NCI-H460 (cell line): ENCODE measurements at places on chromosomes 12 and 14.
A peak's percentile ranks its signal among the peaks of the same experiment; 100 is the strongest.

DNA sequence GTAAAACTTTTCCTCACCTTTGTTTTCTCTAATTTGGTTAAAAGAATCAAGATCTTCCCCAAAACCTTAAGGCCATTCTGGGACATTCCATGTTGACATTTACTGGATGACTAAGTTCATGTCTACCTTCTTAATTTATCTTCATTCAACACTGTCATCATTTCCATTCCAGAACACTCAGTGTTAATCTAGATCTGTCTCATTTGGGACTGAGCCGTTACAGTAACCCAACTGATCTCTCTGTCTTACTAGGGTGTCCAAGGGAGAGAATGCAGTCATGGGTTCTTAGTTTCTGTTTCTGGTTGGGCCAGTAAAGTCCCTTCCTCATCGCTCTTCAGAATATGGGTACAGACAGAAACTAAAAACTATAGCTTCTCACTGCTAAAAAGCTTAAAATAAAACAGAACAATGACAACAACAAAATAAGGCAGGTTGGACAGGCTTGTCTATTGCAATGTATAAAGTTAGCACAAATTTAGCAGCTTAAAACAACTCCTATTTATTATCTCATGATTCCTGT lies 144.8 kb downstream of the ASCL1 start:
- DNase-seq = no peak

DNA sequence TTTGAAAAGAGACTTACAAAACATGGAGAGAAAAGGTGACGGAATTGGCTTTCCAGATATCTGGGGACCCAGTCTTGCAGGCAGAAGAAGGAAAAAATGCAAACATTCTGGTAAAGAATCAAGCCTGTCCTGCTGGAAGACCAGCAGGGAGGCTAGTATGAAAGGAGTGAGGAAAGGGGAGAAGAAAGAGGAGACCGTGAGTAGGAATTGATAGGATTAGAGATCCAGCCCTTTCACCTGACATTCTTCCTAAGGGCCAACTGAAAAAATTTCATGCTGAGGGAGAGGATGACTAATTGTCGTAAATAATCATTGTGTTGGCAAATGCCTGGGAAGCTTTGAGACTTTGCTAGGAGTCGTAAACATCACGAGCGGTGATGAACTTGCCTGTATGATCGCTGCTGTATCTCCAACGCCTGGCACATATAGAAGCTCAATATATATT lies 12.1 kb downstream of the BHLHE41 start:
- no peak for DNase-seq

- DNase-seq = no peak
Measured at GRCh38 chr14:66360366-66360926, 125.7 kb upstream of the CCDC196 start.

DNA sequence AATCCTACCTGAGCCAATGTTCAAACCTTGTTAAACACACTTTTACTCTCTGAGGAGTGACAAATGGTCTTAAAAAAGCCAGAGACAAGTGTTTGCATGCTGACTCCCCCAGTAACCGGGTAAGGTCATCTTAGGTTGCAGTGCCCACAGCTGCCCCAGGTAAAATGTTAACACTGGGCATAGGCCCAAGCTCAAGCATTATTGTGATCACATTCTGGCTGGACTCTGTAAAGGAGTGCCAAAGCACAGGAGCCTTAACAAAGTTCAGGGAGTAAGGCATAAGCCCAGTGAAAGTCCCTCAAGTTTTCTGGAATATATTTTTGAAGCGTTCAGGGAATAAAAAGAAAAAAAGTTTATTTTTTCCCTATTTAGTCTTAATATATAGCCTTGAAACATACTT lies 8.6 kb downstream of the EDDM3A start:
- DNase-seq = no peak

GRCh38 chr12:1650260-1650977 lies 21.4 kb downstream of the WNT5B start:
- DNase-seq = no peak

GRCh38 chr14:93648440-93649168 lies 139.7 kb downstream of the PRIMA1 start:
- peak; percentile 11 for DNase-seq

GRCh38 chr12:2456813-2457186 lies 338.0 kb upstream of the FKBP4 start:
- no peak for DNase-seq

DNA sequence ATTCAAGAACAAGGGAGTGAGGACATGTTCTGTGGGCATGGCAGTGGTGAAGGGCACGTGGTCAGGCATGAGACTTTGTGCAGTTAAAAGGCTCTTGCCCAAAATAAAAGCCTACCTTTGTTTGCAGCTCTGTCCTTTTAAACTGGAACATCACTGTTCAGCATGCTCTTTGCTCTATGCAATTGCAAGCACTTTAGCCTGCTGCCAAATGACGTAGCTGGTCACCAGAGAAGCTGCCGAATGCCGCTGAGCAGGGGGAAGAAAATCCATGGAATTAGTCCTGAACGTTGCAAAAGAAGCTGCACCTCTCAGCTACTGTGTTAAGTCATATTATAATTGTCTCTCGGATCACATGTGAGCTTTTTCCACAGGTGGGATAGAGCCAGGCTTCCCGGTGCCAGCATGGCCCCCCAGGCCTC lies 176.3 kb upstream of the DIO2 start:
- no peak for DNase-seq

DNA sequence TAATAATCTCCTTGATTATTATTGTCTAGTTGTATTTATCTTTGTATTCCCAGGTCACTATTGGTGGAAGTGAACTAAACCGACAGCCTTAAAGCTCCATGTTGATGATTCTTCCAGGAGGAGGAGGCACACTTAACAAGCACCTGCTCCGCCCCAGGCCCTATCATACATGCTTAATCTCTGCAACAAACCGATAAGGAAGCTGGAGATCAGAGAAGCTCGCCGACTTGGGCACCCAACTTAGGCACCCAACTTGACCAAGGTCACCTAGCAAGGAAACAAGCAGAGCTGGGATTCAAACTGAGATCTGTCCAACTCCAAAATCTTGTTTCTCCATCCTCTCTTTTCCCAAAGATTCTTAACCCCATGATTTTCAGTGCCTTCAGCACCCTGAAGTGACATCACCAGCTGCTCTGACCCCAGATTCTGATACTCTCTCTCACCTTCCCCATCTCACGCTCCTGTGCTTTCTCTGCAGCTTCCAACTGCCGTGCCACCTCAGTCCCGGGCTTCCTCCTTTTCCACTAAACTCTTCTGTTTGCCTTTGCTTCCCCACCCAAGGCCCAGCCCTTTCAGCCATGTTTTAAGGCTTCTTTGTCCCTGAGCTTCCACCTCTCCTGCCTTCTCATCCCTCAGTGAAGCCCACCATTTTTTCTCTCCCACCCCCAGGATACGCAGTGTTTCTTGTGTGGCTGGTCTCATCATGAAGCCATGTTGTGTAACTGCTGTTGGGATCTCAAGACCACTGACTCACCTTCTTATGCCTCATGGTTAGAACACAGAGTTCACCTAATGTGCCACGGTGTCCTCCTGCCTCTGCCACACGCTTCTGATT lies 6.6 kb upstream of the KRT18 start:
- DNase-seq = no peak

GRCh38 chr14:23379366-23380196 lies 2.7 kb downstream of the CMTM5 start:
- DNase-seq = peak; percentile 39

- DNase-seq = no peak
Measured at GRCh38 chr14:74472601-74473000, 20.5 kb downstream of the NPC2 start.

- DNase-seq = no peak
Measured at GRCh38 chr12:122393817-122394216, 28.7 kb downstream of the CLIP1 start.

GRCh38 chr12:53174881-53175491 lies 5.5 kb upstream of the ZNF740 start:
- peak; percentile 44 for DNase-seq

DNA sequence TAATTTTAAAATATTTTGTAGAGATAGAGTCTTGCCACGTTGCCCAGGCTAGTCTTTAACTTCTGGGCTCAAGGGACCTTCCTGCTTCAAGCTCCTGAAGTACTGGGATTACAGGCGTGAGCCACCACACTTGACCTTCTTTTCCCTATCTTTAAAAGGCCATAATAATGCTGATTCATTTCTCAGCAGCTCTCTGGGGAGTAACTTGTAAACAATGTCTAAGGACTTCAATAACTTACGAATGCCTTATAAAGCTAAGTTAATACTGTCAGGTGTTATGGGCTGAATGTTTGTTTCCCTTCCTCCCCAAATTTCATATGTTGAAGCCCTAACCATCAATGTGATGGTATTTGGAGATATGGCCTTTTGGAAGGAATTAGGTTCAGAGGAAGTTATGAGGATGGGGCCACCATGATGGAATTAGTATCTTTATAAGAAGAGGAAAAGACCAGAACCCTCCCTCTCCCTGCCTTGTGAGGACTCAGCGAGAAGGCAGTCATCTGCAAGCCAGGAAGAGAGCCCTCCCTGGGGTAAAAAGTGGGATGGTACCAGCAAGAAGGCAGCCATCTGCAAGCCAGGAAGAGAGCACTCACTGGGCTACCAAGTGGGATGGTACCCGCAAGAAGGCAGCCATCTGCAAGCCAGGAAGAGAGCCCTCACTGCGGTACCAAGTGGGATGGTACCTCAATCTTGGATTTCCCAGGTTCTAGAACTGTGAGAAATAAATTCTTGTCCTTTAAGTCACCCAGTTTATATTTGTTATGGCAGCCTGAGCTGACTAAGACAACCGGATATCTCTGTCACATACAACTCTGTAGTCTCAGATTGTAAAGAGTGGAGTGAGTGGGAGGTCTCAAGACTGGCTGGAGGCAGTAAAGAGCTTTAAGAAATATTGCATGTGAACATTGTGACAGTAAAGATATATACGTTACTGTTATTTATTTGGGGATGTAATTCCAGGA lies 16.3 kb upstream of the YBX3 start:
- DNase-seq = no peak

- DNase-seq = no peak
Measured at GRCh38 chr12:131383291-131383690, 327.6 kb upstream of the SFSWAP start.

- DNase-seq = no peak
Measured at GRCh38 chr14:97077253-97077653, 280.1 kb downstream of the VRK1 start.

GRCh38 chr12:131867471-131867870 lies 27.0 kb upstream of the ULK1 start:
- no peak for DNase-seq

DNA sequence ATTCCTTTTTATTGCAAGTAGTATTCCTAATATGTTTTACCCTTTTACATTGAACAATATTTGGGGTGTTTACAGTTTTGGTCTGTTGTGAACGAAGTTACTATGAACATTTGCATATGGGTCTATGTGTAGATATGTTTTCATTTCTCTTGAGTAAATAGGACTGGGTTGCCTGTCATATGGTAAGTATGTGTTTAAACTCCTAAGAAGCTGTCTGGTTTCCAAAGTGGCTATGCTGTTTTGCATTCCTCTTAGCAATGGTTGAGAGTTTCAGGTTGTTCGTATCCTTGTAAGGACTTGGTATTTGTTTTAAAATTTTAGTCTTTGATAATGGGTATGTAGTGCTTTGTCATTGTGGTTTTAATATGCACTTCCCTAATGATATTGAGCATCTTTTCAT lies 6.3 kb downstream of the METAP2 start:
- DNase-seq = no peak

GRCh38 chr12:66164349-66164821 lies 5.4 kb downstream of the TMBIM4 start:
- no peak for DNase-seq

- DNase-seq = no peak
Measured at GRCh38 chr12:108633534-108634248, at the start of gene SELPLG. TSS of gene SELPLG (minus strand) at chr12:108633894. CDS start at chr12:108624307, 9,587 bp downstream.

- DNase-seq = no peak
Measured at GRCh38 chr12:100490056-100490455, 16.4 kb downstream of the NR1H4 start.

GRCh38 chr12:27243006-27243405 lies 1.1 kb upstream of the STK38L start:
- no peak for DNase-seq

- DNase-seq = no peak
Measured at GRCh38 chr12:49502590-49502989, 36.2 kb upstream of the KCNH3 start.

DNA sequence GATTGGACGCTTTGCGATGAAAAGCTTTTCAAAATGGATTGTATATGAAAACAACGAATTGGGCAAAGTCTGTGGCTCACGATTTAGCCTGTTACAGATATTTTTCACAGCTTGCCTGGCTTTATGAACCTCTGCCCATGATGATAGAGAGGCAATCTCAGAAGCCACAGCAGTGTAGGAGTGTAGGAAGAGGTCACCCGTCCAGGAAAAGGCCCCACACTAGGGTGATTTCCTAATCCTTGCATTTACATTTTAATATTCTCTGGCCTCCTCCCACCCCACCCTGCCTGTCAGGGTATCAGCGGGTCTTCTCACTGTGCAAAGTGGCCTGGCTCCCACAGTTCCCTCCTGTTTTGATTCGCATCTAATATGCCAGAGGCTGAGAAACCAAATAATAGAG lies 81.8 kb upstream of the FOXN3 start:
- DNase-seq = no peak
